ENCODE measurements at places on chromosomes 2 and 18. TPM values are rescaled to one million over a fixed set of nuclear protein-coding genes. Genes with fewer than 3 reads are reported as not detected.
A peak's percentile ranks its signal among the peaks of the same experiment; 100 is the strongest.

DNA sequence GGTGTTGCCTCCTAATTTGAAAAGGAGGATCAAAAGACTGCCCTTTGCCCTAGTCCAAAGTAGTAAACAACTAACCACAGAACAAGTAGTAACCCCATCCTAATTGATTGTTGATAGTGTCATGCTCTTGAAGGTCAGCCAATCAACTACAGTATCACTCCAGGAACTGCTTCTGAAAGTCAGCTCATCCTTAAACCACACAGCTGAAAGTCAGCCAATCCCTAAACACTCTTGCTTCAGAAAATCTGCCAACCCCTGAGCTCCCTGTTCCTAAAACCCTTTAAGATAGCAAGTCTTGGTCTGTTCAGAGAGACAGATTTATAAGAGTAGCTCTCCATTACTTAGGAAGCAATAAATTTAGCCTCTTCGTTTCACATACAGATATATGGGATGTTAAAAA, 51.6 kb upstream of the CPO start:
- H3K4me3 ChIP-seq = no peak overlapping the region
- no peaks in the 10 kb centered on the region for H3K27me3 ChIP-seq
- H3K36me3 ChIP-seq = peaks cover 7% of the 10 kb centered on the region
- H3K4me1 ChIP-seq = no peaks in the 10 kb centered on the region

DNA sequence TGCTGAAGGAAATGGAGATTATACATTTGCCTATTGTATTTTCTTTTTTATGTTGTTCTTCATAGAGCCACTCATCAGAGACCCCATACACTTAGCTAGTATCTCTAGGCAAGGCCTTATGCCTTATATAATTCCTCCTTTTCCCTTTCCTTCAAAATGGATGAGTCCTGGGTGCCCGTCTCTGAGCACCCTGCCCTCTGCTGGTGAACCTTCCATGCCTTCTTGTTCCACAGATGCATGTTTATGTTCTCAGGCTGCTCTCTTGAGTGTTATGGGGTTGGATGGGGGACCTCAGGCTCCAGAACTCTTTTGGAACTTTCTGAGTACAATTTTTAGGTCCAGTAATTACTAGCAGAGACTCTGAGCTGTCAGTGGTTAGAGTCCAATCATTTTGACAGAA, 368.6 kb upstream of the SPRED2 start:
- no peak overlapping the region for H3K4me3 ChIP-seq
- no peaks in the 10 kb centered on the region for H3K36me3 ChIP-seq
- no peak overlapping the region for H3K27ac ChIP-seq
- no peaks in the 10 kb centered on the region for H3K27me3 ChIP-seq

GRCh38 chr2:97727296-97727695, 13.9 kb downstream of the ZAP70 start:
- H3K27ac ChIP-seq = no peak overlapping the region
- H3K27me3 ChIP-seq = no peaks in the 10 kb centered on the region
- H3K36me3 ChIP-seq = no peaks in the 10 kb centered on the region
- no peak overlapping the region for H3K4me3 ChIP-seq
- peaks cover 10% of the 10 kb centered on the region for H3K4me1 ChIP-seq
- no peak for DNase-seq

DNA sequence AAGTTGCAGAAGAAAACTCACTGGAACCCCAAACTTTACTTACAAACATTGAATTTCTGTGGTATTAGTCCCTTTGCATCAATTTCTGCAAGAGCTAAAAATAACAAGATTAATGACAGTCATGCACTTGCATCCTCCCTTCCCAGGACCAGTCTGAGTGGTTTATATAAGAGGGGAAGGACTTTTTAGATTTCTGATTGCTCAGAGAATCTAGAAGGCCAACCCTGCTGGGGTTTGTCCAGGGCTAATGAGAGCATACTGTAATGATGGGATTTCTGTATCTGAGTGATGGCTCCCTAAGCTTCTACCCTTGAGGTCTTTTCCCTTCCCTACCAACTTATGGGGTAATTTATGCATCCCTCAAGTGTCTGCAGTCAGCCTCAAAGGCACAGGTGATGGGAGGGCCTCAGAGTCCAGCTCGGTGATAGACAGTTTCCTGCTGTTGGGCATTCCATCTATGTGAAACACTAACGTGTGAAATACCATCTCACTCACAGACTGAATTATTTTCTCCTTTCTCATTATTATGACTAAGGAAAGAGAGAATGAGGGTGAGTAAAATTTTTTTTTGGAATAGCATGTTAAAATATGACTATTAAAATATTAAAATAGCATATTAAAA, 556.3 kb downstream of the RIT2 start:
- DNase-seq = no peak
- H3K36me3 ChIP-seq = no peaks in the 10 kb centered on the region
- no peaks in the 10 kb centered on the region for H3K27me3 ChIP-seq
- no peaks in the 10 kb centered on the region for H3K4me1 ChIP-seq
- no peak overlapping the region for H3K4me3 ChIP-seq

Gene DUSP19
- total RNA-seq = 14.1 TPM

DNA sequence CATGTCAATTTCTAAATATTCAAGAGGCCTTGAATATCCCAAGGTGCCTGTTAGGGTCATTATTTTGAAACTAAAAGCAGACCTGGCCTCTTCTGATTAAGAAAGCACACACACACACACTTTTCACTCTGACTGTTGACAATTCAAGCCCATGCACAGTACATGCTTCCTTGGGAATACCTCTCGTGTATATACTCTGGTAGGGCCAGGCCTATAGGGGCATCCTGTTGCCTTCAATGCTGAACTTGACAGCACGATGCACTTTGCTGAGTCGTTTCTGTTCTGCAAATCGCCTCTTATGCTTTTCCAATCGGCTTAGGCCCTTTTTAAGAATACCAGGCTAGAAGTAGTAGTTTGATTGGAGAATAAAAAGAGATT, 40.6 kb downstream of the IWS1 start:
- no peaks in the 10 kb centered on the region for H3K27me3 ChIP-seq
- H3K36me3 ChIP-seq = peaks cover 53% of the 10 kb centered on the region
- H3K4me3 ChIP-seq = no peak overlapping the region
- DNase-seq = no peak
- H3K27ac ChIP-seq = no peak overlapping the region
- H3K4me1 ChIP-seq = no peaks in the 10 kb centered on the region

- H3K4me3 ChIP-seq = peak overlapping the region; percentile 93
- H3K36me3 ChIP-seq = peaks cover 9% of the 10 kb centered on the region
- no peaks in the 10 kb centered on the region for H3K4me1 ChIP-seq
- no peaks in the 10 kb centered on the region for H3K27me3 ChIP-seq
Observed at GRCh38 chr18:5294113-5294456, 1.4 kb downstream of the ZBTB14 start.

Gene SS18
- 85.0 TPM for total RNA-seq

DNA sequence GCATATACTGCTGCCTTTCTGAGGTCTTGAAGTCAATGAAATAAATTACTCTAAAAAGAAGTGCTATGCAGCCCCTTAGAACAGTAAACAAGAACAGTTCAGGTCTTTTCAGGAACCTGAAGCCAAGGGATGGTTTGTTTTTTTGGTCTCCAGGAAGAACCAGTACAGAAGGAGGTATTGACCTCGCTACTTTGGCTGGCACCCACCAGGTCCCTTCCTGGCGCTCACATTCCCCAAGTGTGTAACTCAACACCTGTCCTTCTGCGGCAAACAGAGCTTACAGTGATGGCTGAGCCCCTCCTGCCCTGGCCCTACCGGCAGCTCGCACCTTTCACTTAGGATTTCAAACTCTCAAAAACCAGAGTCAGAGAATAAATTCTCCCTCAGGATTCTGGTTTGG, 51.9 kb downstream of the SETBP1 start:
- H3K4me1 ChIP-seq = peaks cover 13% of the 10 kb centered on the region
- DNase-seq = no peak
- no peaks in the 10 kb centered on the region for H3K27me3 ChIP-seq
- no peak overlapping the region for H3K4me3 ChIP-seq

GRCh38 chr2:231602859-231603467, 10.3 kb downstream of the TEX44 start:
- no peak overlapping the region for H3K4me3 ChIP-seq
- no peaks in the 10 kb centered on the region for H3K36me3 ChIP-seq
- no peaks in the 10 kb centered on the region for H3K27me3 ChIP-seq
- H3K27ac ChIP-seq = peak overlapping the region; percentile 99
- H3K4me1 ChIP-seq = peaks cover 49% of the 10 kb centered on the region
- DNase-seq = no peak

Data from thoracic aorta (tissue), 2 donors.